ENCODE measurements at places on chromosomes 2 and 18.

- H3K27me3 ChIP-seq: no peaks in the 10 kb centered on the region
- H3K36me3 ChIP-seq: no peaks in the 10 kb centered on the region
These were observed 134.2 kb upstream of the PIK3C3 start for GRCh38 chr18:41820784-41821183.

DNA sequence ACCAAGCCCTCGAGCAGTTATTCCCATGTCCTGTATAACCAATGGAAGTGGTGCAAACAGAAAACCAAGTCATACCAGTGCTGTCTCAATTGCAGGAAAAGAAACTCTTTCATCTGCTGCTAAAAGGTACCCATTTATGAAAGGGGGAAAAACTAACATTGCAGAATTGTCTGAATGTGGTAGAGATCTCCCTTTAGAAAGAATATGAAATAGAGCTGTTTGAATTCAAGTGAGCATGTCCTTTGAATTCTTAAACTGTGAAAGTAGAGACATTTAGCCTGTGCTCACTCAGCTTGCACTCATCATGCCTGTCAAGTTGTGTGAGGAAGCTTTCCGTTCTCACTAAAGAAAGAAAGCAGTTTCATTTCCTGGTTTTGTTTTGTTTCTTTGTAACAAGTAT is 87.4 kb downstream of the EML4 start:
- DNase-seq: no peak
- no peaks in the 10 kb centered on the region for H3K36me3 ChIP-seq
- H3K4me3 ChIP-seq: no peak overlapping the region
- H3K27me3 ChIP-seq: no peaks in the 10 kb centered on the region
- no peak overlapping the region for H3K27ac ChIP-seq
- no peaks in the 10 kb centered on the region for H3K4me1 ChIP-seq

GRCh38 chr2:215847056-215847455 is 166.3 kb downstream of the MREG start:
- no peak overlapping the region for H3K27ac ChIP-seq
- H3K4me1 ChIP-seq: peaks cover 33% of the 10 kb centered on the region
- DNase-seq: no peak
- no peaks in the 10 kb centered on the region for H3K36me3 ChIP-seq
- no peak overlapping the region for H3K4me3 ChIP-seq
- H3K27me3 ChIP-seq: no peaks in the 10 kb centered on the region

GRCh38 chr2:121254748-121255147 is 30.3 kb downstream of the TFCP2L1 start:
- no peak for DNase-seq
- H3K4me3 ChIP-seq: no peak overlapping the region
- no peaks in the 10 kb centered on the region for H3K4me1 ChIP-seq
- no peaks in the 10 kb centered on the region for H3K27me3 ChIP-seq
- H3K27ac ChIP-seq: no peak overlapping the region

- peaks cover 10% of the 10 kb centered on the region for H3K4me1 ChIP-seq
- no peak overlapping the region for H3K27ac ChIP-seq
- H3K36me3 ChIP-seq: no peaks in the 10 kb centered on the region
- no peaks in the 10 kb centered on the region for H3K27me3 ChIP-seq
- no peak overlapping the region for H3K4me3 ChIP-seq
These were observed 38.7 kb downstream of the MTCL1 start for GRCh38 chr18:8744038-8744437.

DNA sequence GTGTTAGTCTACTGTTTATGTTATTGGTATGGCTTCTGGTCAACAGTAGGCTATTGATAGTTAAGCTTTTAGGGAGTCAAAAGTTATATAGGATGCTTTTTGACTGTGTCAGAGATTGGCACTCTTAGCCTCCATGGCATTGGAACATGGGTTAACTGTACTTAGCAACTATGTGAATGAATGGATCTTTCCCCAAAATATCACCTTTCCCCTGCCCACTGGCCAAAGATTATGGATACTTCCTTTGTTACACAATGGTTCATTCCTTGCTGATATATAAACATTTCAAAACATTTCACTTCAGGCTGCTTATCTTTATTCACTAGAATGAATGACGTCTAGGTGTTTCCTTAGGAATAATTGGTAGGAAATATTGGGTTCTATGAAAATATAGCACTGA is 62.1 kb upstream of the DOCK10 start:
- DNase-seq: peak; percentile 51
- peaks cover 52% of the 10 kb centered on the region for H3K4me1 ChIP-seq
- peak overlapping the region; percentile 75 for H3K27ac ChIP-seq
- no peaks in the 10 kb centered on the region for H3K27me3 ChIP-seq
- no peaks in the 10 kb centered on the region for H3K36me3 ChIP-seq

DNA sequence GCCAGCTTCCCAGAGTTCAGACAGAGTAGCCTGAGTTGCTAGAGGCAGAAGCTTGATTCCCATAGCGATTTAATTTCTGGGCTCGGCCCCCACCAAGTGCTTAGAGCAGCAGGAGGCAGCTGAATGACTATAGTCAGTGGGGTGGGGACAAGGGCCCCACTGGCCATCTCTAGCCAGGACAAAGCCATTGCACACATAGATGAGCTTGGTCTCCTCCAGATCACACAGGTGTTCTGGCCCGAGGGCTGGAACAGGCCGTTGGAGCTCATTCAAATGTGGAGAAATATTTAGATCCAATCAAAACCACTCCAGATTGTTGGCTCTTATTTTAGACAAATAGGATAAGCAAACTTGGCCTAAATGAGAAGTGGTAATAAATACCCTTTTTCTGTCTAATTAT is 287.3 kb upstream of the NCKAP5 start:
- H3K4me3 ChIP-seq: no peak overlapping the region
- no peaks in the 10 kb centered on the region for H3K36me3 ChIP-seq
- no peaks in the 10 kb centered on the region for H3K27me3 ChIP-seq
- H3K4me1 ChIP-seq: no peaks in the 10 kb centered on the region

- no peak overlapping the region for H3K4me3 ChIP-seq
- no peak overlapping the region for H3K27ac ChIP-seq
- no peaks in the 10 kb centered on the region for H3K36me3 ChIP-seq
- H3K4me1 ChIP-seq: peaks cover 15% of the 10 kb centered on the region
- no peak for DNase-seq
These were observed 58.6 kb downstream of the MMADHC start for GRCh38 chr2:149528983-149529382.

DNA sequence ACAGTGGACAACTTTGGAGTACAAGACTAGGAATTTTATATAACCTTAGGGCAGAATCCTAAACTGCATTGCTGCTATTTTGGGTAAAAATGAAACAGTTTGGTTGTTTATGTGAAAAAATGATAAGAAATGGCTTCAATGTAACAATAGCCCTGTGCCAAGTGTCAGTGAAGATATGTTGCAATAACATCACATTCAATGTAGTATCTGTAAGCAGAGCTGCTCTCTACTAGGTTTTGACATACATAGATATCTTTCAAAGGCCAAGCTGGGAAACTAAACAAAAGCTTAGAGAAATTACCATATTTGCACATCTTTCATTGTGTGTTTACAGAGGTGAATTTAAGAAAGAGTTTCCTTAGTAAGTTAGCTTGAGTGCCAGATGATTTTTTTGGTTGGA is 135.0 kb upstream of the DOK6 start:
- H3K36me3 ChIP-seq: no peaks in the 10 kb centered on the region
- no peak overlapping the region for H3K27ac ChIP-seq
- no peak for DNase-seq

DNA sequence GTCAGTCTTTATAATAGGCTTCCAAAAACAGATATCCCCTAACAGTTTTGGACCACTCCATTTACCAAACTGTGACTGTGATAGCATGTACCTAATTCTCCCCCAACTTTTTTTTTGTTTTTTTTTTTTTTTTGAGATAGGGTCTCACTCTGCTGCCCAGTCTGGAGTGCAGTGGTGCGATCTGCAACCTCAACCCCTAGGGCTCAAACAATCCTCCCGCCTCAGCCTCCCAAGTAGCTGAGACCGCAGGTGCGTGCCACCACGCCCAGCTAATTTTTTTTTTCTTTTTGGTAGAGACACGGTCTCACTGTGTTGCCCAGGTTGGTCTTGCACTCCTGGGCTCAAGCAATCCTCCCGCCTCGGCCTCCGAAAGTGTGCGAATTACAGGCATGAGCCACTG is 52.9 kb downstream of the REV1 start:
- peaks cover 17% of the 10 kb centered on the region for H3K36me3 ChIP-seq
- no peaks in the 10 kb centered on the region for H3K27me3 ChIP-seq
- no peak overlapping the region for H3K4me3 ChIP-seq
- no peak for DNase-seq

DNA sequence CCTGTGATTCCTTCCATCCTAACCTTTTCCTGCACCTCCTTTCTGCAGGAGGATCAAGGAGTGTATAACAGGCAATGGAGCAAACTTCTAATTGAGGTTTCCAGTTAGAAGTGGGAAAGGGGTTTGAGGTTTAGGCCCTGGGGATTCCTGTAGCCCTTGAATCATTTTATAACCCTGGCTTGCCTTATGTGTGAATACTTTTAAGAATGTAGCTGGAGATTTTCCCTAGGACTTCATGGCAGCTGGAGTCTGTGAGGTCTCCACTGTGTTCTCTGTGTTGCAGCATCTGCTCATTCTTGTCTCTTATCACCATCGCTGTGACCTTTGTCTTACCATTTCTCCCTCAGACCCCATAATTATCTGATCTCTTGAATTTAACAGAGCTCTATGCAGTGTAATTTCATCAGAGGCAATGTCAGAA is 370.2 kb upstream of the SLC14A2 start:
- no peak overlapping the region for H3K4me3 ChIP-seq
- H3K27ac ChIP-seq: no peak overlapping the region
- H3K4me1 ChIP-seq: no peaks in the 10 kb centered on the region
- H3K27me3 ChIP-seq: no peaks in the 10 kb centered on the region
- H3K36me3 ChIP-seq: no peaks in the 10 kb centered on the region
- no peak for DNase-seq

DNA sequence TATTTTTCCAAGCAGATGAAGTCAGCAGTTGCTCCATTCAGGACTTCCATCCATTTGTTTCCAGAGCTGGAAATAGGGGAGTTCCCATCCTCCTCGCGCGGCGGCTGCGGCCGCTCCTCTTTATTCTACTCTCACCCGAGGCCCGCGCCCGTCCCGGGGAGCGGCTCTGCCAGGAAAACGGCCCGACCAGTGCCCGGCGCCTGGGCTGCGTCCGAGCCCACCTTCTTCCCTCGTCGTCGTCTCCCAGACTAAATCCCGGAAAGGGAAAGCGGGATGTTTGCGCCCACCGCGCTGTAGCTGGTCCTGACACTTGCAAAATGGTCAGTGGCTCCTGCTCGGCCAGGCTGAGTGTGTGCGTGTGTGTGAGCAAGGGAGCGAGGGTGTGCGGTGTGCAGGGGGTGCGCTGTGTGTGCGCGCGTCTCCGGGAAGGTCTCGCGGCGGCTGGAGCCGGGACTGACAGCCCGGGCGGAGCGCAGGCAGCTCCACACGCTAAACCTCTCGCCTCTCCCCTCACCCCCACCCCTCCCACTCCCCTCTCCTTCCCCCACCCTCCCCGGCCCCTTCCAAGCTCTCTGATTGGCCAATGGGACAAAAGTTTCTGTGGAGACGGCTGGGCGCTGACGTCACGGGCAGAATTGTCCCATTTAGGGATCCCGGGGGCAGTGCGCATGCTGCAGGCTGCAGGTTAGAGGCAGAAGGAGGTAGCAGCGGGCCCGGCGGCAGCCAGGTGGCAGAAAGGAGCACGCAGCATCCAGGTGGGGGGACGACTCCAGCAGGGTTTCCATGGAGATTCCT is at the start of gene NOL4:
TSS of gene NOL4 (minus strand) at position 491 of the 795 bp plus-strand sequence. CDS start 1,660 bp downstream, outside the sequence.
- H3K36me3 ChIP-seq: no peaks in the 10 kb centered on the region
- DNase-seq: peak; percentile 36
- H3K4me3 ChIP-seq: peak within 1 kb of the TSS; percentile 66
- H3K27me3 ChIP-seq: peaks cover 46% of the 10 kb centered on the region

- H3K27ac ChIP-seq: peak overlapping the region; percentile 89
- H3K27me3 ChIP-seq: no peaks in the 10 kb centered on the region
- peaks cover 18% of the 10 kb centered on the region for H3K4me1 ChIP-seq
- H3K36me3 ChIP-seq: no peaks in the 10 kb centered on the region
- peak; percentile 72 for DNase-seq
- H3K4me3 ChIP-seq: no peak overlapping the region
These were observed 411.6 kb downstream of the RND3 start for GRCh38 chr2:150075831-150076230.

GRCh38 chr2:118975133-118975532 is 33.1 kb downstream of the MARCO start:
- DNase-seq: no peak
- H3K36me3 ChIP-seq: no peaks in the 10 kb centered on the region
- H3K27me3 ChIP-seq: 0 out of 2 replicates have a peak, but pooled peaks cover 5% of the 10 kb centered on the region
- H3K4me1 ChIP-seq: peaks cover 33% of the 10 kb centered on the region
- no peak overlapping the region for H3K27ac ChIP-seq

DNA sequence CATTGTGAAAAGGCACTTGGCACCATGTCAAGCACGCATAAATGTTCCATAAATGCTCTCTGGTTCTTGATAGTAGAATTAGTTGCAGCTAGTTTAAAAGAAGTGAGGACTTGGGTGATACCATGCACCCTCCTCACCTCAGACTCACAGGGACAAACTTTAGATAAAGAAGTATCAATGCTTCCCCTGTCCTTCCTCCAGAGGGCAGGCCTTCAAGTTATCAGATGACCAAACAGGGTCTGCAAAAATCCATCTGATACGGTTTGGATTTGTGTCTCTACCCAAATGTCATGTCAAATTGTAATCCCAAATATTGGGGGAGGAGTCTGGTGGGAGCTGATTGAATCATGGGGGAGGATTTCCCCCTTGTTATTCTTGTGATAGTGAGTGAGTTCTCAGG is 54.1 kb downstream of the C1QL2 start:
- no peaks in the 10 kb centered on the region for H3K27me3 ChIP-seq
- H3K4me1 ChIP-seq: no peaks in the 10 kb centered on the region
- H3K4me3 ChIP-seq: no peak overlapping the region
- no peak for DNase-seq
- H3K36me3 ChIP-seq: no peaks in the 10 kb centered on the region

GRCh38 chr18:31791817-31792579 is 31.3 kb upstream of the SLC25A52 start:
- no peaks in the 10 kb centered on the region for H3K36me3 ChIP-seq
- no peak for DNase-seq
- no peaks in the 10 kb centered on the region for H3K27me3 ChIP-seq

GRCh38 chr2:74261204-74261864 is 62.9 kb downstream of the MTHFD2 start:
- H3K36me3 ChIP-seq: no peaks in the 10 kb centered on the region
- H3K4me1 ChIP-seq: peaks cover 4% of the 10 kb centered on the region
- no peak overlapping the region for H3K27ac ChIP-seq

GRCh38 chr2:151886241-151886640 is 58.0 kb upstream of the ARL5A start:
- H3K36me3 ChIP-seq: no peaks in the 10 kb centered on the region
- no peaks in the 10 kb centered on the region for H3K4me1 ChIP-seq
- H3K4me3 ChIP-seq: no peak overlapping the region

DNA sequence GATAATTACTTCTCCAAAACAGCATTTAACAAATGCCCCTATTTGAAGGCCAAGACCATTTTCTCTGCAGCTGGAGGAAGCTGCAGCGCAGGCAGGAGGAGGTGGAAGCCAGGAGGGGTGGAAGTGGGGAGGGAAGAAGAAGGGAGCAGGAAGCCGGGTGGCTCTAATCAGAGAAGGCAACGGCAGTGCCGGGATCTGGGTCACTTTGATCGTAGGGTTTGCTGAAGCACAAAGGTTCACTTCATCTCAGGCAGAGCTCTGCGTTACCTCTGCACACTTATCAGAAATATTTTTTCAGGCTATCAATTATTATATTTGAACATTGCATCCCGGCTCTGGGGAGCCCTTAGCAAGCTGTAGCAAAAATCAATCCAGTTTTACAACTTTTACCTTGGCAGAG is 315.8 kb upstream of the POU3F3 start:
- H3K27ac ChIP-seq: no peak overlapping the region
- peaks cover 23% of the 10 kb centered on the region for H3K27me3 ChIP-seq
- H3K4me3 ChIP-seq: no peak overlapping the region
- DNase-seq: no peak

Data from PC-3 (cell line).